ENCODE measurements at places on chromosomes 16 and 17.

DNA sequence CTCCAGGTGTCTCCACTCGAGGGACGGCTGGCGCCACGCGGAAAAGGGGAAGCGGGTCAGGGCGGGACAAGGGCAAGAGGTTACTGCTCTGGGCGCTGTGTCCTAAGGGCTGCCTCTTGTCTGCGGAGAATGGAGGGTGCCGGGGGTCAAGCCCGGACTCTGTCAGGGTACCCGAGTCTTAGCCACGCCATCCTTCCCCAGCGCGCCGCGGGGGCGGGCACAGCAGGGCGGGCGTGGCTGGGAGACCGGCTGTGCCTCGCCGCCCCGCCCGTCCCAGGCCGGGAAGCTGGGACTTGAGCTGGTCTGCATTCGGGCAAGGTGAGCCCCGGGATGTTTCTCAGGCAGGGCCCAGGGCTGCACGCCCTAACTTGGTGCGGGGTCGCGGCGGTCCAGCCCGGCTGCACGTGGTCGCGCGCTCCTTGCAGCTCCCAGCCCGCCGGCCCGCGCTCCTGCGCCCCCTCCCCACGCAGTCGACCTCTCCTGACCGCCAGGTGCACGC, 6.2 kb upstream of the ACTG1 start:
- DNase-seq = no peak

DNA sequence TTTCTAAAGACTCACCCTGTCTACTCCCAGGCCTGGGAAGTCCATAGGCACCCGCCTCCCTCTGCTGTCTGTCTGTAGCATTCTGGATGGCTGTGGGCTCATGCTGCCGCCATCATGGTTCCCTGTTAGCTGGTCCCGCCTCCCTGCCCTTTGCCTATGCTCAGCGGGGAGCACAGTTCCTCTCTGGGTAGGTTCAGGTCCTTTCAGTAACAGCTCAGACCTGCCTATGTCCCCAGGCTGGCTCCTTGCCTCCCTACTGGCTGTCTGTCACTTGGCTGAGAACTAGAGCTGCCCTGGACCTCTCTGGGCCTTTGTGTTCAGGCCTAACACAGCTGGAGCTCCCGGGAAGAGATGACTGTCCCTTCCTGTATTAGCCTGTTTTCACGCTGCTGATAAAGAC, 317.9 kb downstream of the SNX29 start:
- DNase-seq = no peak

GRCh38 chr17:59790910-59791309, 83.5 kb downstream of the VMP1 start:
- DNase-seq = no peak

- DNase-seq = peak; percentile 54
These were observed 61.0 kb upstream of the RBL2 start for GRCh38 chr16:53372992-53373871.

DNA sequence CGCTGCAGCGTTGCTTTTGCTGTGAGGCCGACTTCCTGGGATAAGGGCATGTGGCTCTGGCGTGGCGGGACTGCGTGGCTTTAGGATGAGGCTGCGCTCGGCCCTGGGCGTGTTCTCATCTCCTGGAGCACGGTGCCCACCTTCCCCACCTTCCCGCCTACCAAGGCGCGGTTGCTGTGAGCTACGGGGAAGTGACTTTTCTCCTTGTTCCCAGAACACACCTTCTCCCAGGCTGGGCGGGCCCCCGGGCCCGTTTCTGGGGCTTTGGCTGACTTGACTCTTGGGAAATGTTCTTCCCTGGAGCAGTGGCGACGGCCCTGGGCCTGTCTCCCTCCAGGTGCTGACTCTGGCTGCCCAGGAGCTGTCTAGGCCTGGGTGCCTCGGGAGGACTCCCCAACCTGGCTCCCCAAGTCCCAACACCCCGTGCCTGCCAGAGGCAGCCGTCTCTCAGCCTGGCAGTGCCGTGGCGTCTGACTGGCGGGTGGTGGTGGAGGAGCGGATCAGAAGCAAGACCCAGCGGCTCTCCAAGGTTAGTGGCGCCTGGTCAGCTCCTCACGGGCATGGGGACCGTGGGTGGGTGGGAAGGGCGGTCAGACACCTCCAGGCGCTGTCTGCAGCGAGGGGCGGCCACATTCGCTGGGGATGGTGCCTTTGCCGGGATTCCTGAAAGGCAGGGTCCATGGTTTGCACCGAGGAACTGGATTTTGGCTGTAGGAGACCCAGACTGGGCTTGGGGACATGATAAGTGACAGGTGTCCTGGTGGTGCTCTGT, 12.1 kb downstream of the TELO2 start:
- DNase-seq = no peak

GRCh38 chr16:27285676-27286196, 17.2 kb upstream of the NSMCE1 start:
- no peak for DNase-seq

GRCh38 chr16:84985079-84986065, 26.0 kb downstream of the ZDHHC7 start:
- DNase-seq = no peak
